ENCODE measurements at places on chromosomes 1 and 21. TPM values are rescaled to one million over a fixed set of nuclear protein-coding genes. Genes with fewer than 3 reads are reported as not detected.

DNA sequence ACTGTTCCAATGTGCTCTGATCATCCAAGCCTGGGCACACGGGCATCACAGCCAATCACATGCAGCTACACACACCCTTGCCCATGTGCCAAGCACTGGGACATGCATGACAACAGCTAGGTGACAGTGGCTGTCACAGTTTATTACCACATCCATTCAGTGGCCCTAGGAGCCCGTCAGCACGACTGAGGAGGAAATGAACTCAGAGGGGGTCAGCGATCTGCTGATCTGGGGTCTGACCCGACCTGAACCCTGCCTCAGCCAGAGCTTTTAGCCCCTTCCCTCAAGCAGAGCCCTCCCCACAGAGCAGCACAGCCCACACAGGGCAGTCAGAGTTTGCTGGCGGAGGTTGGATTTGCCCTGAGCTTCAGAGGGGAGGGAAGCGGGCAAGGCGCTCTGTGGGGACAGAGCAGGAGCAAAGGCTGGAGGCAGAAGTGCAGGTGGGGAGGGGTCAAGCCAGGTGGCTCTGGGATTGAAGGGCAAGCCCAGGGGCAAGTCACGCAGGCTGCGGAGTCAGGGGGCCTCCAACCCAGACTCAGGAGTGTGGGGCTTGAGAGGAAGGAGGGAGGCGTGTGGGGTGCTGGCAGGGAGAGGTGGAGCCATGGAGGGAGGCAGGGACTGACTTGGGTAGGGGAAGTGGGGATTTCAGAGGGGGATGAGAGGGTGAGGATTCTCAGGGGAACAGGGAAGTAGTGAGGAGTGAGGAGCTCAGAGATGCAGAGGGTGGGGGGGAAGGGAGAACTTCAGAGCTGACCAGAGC is 10.4 kb downstream of the SH3BGRL3 start:
- DNase-seq: no peak

GRCh38 chr1:67307251-67308060 is at the start of gene IL12RB2:
Gene IL12RB2 (plus strand): TSS chr1:67307873. CDS start chr1:67320369, 12,496 bp downstream.
- no peak for DNase-seq

Gene AGMAT
- not detected for polyA plus RNA-seq

GRCh38 chr1:101382135-101382534 is 145.3 kb downstream of the S1PR1 start:
- DNase-seq: no peak

Gene PLA2G2C
- polyA plus RNA-seq: not detected

DNA sequence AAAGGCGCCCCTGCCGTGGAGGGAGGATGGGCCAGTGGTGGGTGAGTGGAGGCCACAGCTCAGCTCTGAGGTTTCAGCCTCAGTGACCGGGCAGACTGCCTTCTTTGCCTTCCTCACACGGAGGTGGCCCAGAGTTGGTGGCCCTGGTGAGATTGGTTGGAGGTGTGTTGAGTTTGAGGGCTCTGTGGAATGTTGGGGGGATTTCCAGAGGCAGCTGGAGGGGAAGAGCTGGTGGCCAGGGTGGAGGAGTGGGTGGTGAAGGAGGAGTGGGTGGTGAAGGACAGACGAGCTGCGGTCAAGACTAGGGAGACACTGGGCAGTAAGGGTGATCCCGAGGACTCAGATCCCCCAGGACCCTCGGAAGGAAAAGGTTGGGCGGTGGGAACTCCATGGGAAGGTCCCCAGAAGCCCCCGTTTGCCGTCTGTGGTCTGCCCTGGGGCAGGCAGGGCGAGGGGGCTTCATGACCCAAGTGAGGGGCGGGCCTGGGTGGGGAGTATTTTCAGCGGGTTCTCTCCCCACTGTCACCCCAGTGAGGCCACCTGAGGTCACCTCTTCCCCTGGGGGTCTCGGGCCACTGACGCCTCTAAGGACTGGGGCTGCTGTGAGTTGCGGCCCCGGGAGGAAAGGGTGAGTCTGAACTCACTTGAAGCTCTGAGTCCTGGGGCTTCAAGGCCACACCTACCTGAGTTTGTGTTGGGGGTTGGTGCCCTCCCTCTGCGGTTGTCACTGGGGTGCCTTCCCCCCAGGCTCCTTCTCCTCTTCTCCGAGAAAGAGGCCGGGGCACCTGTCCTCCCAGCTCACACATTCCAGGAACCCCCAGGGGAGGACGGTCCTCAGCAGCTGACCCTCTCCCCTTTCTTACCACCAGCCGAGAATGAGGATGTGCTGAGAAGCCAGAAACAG is 22.7 kb upstream of the PIK3CD start:
- DNase-seq: no peak

- no peak for DNase-seq
Observed at GRCh38 chr21:33036430-33037162, 10.9 kb downstream of the OLIG2 start.

GRCh38 chr1:145828367-145829026 is 4.5 kb downstream of the POLR3C start:
- no peak for DNase-seq

Gene HSD3B1
- polyA plus RNA-seq: 0.92 TPM

GRCh38 chr1:62176597-62177312 is 17.9 kb upstream of the L1TD1 start:
- no peak for DNase-seq

Gene C8B
- not detected for polyA plus RNA-seq

DNA sequence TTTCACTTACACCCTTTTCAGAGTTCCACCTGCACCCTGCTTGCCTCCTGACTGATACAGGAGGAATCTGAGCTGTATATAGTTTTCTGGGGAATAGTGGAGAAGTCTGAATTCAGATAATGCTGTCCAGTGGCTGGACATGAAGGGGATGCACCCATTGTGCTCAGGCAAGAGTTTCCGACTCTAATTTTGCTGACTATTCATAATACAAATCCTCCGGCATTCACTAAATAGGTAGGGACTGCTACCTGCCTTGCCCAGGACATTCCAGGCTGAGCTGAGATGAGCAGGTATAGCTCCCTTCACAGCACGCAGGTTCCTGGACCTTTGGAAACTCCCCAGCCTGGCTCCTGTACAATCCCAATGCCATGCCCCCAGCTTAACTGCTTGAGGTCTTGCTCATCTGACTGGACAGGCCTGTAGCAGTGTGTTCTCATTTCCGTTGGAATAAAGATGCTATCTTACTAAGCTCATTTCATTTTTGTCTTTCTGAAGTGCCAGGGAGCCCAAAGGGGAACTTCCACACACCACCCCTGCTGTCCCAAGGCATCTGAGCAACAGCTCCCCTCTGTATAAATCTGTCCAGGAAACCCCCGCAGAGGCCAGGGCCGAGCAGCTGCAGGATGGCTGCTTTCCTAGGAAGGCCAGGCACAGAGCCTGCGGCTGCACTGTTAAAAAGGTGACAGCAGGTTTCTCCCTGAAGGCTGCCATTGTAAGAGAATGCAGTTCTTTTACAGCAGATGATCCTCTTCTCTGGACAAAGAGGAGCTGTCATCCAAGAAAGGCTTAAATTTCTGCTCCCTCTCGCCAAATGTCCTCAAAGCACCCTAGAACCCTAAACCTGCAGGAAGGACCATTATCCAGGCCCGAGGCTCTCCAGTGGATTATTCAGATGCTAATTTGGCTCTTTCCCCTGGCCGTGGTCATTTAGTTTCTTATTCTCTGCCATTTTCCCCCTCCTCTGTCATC is 21.7 kb upstream of the VASH2 start:
- peak; percentile 70 for DNase-seq

DNA sequence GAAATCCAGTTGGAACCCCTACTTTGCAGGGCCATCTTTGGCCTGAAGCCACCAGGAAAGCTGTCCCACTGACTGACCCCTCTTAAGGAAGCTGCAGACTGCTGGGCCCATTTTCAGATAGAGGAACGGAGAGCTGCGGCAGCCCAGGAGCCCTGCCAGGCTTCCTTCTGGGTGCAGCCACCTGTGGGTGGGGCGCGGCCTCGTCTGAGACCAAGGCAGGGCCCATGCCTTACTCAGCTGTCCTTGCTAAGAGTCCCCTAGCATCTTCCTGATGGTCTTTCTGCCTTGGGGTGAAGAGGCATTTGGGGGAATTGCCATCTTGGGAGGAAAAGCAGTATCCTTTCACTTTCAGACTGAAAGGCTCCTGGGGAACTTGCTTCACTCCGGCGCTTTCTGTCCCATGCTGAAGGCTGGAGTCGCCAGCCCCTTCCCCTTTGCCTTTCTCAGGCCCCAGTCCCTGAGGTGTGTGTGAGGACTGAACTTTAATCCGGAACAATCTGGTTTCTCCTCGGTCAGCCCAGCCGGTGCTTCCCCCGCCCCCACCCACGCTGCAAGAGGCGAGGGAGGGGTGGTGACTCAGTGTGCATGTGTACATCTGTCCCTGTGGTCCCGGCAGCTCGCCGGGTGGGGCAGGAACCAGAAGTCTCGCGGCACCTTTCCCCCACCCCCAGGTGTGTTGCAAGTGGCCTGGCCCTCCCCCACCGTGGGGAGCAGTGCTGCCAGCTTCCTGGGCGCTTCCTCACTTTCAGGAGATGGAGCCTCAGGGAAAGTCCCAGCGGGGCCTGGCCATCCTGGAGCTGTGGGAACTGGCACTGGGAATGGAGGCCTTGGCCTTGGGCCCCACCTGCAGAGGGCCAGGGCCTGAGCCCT is 5.1 kb downstream of the ZC3H12A start:
- no peak for DNase-seq

Gene DCST1
- polyA plus RNA-seq: 0.24 TPM

Gene TMPRSS15
- 1.1 TPM for polyA plus RNA-seq

Gene SH2D1B
- 0.50 TPM for polyA plus RNA-seq

Gene MEX3A
- 23.3 TPM for polyA plus RNA-seq

- no peak for DNase-seq
Observed at GRCh38 chr1:48644190-48644900, 132.3 kb downstream of the BEND5 start.

Gene CD1D
- not detected for polyA plus RNA-seq

Gene EXO1
- 8.1 TPM for polyA plus RNA-seq

Gene VASH2
- polyA plus RNA-seq: 36.3 TPM

Gene GPR37L1
- not detected for polyA plus RNA-seq

GRCh38 chr1:10061276-10061675 is 28.5 kb downstream of the UBE4B start:
- DNase-seq: no peak

- DNase-seq: no peak
Observed at GRCh38 chr21:45320261-45321025, 32.7 kb upstream of the POFUT2 start.

Gene TTC39A
- 6.4 TPM for polyA plus RNA-seq

GRCh38 chr1:2396476-2396875 is 4.8 kb downstream of the RER1 start:
- DNase-seq: no peak

DNA sequence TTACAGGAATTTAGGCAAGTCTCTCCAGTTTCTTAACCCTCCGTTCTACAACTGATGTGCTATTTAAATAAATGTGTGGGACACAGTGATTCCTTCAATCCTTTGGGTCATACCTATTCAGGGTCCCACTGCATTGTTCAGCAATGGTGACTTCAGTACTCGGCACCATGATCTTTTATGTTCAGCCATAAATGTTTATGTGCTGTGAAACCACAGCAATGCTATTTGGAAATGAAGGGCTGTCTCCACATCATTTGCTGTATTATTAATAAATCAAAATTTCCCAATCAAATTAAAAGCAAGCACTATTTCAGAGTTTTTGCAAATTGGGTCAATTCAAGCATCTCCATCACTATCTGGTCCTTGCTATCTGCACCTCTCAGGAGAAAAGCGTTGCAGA is 84.8 kb downstream of the NR5A2 start:
- no peak for DNase-seq

Gene CELA3B
- polyA plus RNA-seq: not detected

DNA sequence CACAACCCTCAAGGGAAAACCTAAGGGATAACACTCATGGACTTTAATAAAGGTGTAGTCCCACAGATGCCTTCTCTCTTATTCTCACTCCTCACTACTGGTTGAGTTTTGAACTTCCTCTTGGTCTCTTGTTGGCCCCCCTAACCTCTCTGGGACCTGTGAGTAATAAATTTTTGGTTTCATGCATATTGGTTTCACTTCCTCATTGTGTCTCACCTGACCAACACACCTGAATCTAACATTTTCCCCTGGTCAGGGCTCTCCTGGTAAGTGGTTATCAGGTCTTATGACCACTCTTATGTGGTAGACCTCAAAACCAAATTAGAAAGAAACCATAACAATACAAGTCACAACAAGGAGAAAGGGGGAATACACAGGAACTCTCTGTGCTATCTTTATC is 60.5 kb upstream of the PRMT6 start:
- no peak for DNase-seq

DNA sequence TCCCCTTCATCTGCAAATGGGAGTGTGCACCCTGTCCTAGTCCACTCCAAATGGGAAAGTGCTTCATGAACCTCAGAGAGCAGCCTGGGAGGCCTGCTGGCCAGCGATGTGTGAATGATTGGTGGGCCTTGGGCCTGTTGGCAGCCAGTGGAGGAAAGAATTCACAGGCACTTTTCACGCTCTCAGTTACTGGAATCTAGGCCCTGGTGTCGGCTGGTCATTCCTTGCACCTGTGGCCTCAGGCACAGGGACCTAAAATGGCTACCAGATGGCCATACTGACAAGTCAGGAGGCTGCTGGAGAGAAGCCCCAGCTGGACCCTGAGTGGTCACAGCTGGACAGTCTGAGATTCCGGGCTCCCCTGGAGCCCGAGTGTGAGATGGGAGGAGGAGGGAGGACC is 18.4 kb upstream of the EDN2 start:
- DNase-seq: no peak

- DNase-seq: no peak
Observed at GRCh38 chr1:116290085-116290705, 82.8 kb upstream of the ATP1A1 start.

Gene CA14
- 3.8 TPM for polyA plus RNA-seq

Gene SVBP
- 41.3 TPM for polyA plus RNA-seq

- DNase-seq: no peak
Observed at GRCh38 chr1:76262601-76263000, 188.1 kb downstream of the ST6GALNAC3 start.

DNA sequence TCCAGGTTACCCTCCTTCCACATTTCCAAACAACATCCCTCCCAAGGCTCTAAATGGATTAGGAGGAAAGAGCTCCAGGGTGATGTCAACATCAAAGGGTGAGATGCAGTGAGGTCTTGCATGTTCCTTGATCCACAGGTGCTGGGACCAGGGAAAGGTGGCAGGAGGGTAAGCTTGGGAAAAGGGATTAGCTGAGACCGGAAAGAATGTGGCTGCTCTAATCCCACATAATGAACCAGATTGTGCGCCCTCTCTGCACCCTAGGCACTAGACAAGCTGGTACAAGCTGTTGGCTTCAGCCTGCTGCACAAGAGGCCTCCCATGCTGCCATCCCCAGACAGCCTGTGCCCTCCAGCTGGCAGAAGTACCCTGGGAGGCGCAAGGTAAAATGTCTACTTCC is 34.9 kb downstream of the PLXNA2 start:
- no peak for DNase-seq

GRCh38 chr1:59494145-59494833 is 197.4 kb downstream of the FGGY start:
- DNase-seq: no peak

GRCh38 chr1:13921190-13921589 is 221.2 kb downstream of the PRDM2 start:
- DNase-seq: no peak

Gene LCE2C
- polyA plus RNA-seq: not detected

Data from muscle of arm (tissue), 14 donors.